ENCODE measurements at places on chromosomes 1 and 21. TPM values are rescaled to one million over a fixed set of nuclear protein-coding genes. Genes with fewer than 3 reads are reported as not detected.

DNA sequence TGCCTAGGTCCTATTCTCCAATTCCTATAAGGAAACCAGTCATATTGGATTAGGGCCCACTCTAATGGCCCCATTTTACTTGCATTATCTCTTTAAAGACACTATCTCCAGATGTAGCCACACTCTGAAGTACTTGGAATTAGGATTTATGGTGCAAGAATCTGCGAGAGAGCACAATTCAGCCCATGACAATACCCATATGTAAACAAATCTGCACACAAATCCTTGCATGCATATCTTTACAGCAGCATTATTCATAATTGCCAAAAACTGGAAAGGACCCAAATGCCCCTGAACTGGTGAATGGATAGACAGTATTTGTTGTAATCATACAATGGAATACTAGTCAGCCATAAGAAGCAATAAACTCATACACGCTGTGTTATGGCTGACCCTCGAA is 229.8 kb upstream of the ADAMTS5 start:
- DNase-seq = no peak

- DNase-seq = no peak
Measured at GRCh38 chr1:182278144-182279054, 113.2 kb downstream of the GLUL start.

GRCh38 chr1:91501523-91501851 is 836 bp downstream of the CDC7 start:
- no peak for DNase-seq

DNA sequence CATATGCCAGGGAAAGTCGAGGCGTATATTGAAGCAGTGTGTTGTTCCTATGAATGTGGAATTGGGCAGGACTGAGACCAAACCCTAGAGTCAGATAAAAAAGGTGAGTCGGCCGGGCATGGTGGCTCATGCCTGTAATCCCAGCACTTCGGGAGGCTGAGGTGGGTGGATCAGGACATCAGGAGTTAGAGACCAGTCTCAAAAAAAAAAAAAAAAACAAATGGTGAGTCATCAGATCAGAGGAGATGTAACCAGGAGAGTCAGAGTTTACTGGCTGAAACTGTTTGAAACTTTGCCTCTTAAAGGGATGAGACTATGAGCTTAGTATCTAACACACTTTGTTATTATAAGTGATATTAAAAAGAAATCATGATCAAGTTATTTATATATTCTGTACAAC is 26.4 kb upstream of the SYCP1 start:
- no peak for DNase-seq

The LMX1A gene
- not detected for total RNA-seq

The C1orf56 gene
- total RNA-seq = 5.2 TPM

DNA sequence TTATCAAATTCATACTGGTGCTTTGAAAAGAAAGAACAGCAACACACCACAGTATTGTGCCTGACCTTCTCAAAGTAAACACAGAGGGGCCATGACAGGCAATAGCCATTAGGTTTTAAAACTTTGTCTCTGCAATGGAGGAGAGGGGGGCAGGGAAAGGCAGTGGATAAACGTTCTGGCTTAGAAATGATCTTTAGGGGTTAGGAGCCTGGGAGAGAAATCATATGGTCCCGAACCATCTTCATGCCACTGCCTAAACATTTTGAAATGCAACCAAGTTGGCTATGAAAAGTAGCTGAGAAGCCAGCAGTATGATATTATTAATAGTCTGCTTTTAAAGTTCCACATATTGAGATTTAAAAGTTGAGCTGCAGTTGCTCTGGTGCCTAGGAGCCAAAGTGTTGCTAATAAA is 39.8 kb downstream of the PLPP3 start:
- DNase-seq = no peak

DNA sequence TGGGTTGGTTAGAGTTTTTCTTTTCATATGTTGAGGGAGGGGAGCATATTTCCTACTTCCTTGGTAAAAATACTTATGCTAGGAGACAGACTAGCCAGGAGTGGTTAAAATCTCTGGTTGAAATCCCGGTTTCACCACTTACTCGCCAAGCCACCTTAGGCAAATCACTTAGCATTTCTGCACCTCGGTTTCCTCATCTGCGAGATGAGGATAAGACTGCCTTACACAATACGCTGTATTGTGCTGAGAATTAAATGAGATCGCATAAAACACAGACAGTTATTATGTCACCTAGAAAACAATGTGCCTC is 1.4 kb downstream of the IFFO2 start:
- DNase-seq = no peak

The ZNF648 gene
- total RNA-seq = not detected

The ADCY10 gene
- 0.94 TPM for total RNA-seq

The PAQR7 gene
- 11.6 TPM for total RNA-seq

The SLC1A7 gene
- total RNA-seq = not detected

GRCh38 chr1:246199086-246199645 is 307.9 kb downstream of the SMYD3 start:
- DNase-seq = no peak

The SLAMF1 gene
- not detected for total RNA-seq

The BGLAP gene
- 0.52 TPM for total RNA-seq

GRCh38 chr1:147717706-147718097 is 42.7 kb downstream of the GJA5 start:
- DNase-seq = no peak

DNA sequence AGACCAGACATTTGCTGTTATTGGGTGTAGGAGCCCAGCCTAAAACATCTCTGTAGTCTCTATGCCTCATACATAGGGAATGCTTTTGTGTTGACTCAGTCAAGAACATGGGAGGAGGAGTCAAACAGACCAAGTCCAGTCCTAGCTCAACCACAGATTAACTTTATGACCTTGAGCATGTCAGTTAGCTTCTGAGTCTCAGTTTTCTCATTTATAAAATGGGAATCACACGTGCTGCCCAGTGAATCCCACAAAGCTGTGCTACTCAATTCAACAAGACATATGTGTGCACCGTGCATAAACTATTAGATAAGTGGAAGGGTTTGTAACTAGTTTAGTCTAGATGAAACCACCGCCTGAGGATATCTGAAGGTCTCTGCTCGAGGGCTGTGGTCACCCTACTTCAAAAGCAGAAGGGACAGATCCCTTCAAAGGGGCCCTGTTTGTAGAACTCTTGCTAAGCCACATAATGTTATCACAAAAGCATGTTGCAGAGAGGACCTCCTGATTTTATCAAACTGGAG is 109.5 kb upstream of the NFIA start:
- no peak for DNase-seq

The MKNK1 gene
- 35.0 TPM for total RNA-seq

The CTBS gene
- 20.2 TPM for total RNA-seq

- no peak for DNase-seq
Measured at GRCh38 chr1:81430236-81430938, 370.3 kb upstream of the ADGRL2 start.

DNA sequence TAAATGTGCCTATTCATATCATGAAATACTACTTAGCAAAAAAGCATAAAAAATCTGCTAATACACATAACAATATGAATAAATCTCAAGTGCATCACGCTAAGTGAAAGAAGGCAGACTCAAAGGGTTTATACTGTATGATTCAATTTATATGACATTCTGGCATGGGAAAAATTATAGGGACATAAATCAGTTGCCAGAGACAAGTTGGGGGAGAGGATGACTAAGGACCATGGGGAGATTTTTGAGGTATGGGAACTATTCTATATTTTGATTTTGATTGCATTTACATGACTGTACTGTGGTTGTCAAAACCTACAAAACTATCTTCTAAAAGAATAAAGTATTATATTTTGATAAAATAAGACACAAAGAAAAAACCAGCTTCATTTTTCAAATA is 650.3 kb upstream of the NR5A2 start:
- DNase-seq = no peak

The RABGGTB gene
- 62.5 TPM for total RNA-seq

Data from osteocyte (in vitro differentiated cells).